ENCODE measurements at places on chromosomes 6 and 20.

DNA sequence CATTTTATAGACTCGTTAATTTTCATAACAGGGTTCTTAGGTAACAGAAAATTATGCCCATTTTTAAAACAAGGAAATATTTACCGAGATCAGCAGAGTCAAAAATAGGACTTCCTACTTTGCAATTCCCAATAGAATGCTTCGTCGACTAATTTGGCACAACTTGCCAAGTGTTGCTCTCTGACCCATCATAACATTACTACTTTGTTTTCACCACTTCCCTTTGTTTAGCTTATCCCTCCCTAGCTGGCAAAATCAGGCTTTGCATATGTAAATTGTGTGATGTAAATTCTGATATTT is 914 bp upstream of the RANBP9 start:
- DNase-seq = no peak

GRCh38 chr6:137775227-137775626 is 91.8 kb upstream of the TNFAIP3 start:
- DNase-seq = no peak

DNA sequence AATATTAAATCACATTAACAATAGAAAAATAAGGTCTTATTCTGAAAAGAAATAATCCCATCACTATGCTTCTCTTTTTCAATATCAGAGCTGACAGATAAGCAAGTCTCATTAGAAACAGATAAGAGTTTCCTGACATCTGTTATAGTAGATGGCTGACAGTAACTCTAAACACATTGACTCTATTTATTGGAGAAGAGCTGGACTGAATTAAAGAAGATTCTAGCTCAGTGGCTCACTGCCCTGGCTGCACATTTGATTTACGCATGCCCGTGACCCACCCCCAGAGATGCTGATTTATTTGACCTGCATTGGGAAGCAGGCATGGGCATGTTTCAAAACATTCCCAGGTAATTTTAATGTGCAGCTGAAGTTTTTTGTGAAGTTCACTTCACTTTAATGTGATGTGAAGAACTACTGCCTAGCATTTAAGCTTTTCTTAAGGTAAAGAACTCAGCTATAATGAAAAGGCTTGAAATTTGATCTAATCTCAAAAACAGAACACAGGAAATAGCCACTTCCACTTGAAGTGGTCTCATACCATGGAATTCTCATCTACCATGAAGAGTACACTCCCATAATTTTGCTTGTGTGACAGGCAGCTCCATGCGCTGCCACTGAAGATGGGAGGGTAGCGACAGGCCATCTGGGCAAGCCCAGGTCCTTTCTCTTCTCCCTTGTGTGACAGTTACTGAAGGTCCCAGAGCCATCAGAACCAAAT is 162.3 kb downstream of the TPBG start:
- no peak for DNase-seq

DNA sequence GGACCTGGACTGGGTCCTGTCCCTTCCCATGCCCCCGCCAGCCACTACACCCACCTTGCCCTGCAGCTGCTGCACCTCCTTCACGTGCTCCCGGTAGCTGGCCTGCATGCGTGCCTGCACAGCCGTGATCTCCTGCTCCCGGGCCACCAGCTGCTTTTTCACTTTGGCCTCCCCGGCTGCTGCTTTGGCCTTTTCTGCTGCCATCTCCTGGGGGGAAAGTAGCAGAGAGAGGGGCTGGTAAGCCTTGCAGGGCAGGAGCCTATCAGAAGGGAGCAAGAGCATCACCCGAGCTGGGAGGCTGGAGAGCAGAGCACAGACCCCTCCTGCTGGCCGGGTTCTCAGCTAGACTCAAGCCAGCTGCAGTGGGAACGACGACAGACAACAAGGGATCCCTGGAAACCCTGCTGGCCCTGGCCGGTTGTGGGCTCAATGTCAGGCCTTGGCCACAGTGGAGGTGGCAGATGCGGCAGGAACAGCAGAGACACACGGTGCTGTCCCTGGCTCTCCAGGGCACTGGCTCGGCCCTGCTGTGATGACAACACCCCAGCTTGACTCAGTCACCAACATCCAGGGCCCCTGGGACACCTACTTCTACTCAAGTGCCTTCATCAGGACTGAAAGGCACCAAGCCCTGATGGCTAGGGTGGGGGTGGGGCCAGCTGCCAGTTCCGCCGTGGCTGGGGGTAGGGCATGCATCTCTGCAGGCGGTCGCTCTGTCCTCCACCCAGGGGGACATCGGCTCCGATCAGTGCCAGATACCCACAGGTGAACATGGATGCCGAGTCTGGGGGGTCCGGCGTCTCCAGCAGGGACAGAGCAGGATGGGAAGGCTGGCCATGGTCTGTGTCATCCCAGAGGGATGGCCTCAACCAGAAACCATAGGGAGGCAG is 45.3 kb downstream of the RRBP1 start:
- DNase-seq = peak; percentile 78

- peak; percentile 60 for DNase-seq
Observed at GRCh38 chr20:46928580-46929132, 34.0 kb downstream of the EYA2 start.

DNA sequence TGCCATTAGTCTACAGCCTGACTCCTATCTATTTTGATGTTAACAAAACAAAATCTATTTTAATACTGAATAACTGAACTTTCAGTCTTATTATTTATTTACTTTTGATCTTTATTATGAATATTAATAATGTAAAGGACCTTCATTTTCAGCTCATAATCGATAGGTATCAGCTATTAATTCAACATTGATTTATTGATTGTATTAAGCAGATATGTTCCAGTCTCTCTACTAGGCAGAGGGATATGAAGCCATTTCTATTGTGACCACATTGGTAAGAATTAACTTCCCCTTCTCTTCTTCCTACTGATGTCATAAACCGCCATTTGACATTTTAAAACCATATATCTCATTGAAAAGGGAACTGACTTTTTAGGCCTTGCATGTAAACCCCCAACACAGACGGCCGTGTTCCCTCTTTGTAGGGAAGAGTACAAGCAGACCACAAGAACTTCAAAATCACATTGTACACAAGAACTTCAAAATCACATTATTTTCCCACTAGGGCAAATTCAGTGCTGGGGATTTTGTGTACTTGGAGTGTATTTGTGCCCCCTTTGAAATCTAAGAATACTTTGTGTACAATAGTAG is 69.5 kb upstream of the FABP7 start:
- no peak for DNase-seq

- peak; percentile 76 for DNase-seq
Observed at GRCh38 chr6:29005183-29005885, at the start of gene ZNF311. Gene ZNF311 (minus strand): TSS chr6:29005315. CDS start chr6:29003954, 1,361 bp downstream.

DNA sequence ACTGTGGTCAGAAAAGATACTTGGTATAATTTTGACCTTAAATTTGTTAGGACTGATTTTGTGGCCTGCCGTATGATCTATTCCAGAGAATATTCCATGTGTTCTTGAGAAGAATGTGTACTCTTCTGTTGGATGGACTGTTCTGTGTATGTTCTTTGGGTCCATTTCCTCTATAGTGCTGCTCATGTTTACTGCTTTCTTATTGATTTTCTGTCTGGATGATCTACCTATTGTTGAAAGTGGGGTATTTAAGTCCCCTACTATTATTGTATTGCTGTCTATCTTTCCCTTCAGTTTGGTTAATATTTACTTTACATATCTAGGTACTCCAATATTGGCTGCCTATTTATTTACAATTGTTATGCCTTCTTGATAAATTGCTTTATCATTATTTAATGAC is 298.4 kb downstream of the BCKDHB start:
- no peak for DNase-seq

DNA sequence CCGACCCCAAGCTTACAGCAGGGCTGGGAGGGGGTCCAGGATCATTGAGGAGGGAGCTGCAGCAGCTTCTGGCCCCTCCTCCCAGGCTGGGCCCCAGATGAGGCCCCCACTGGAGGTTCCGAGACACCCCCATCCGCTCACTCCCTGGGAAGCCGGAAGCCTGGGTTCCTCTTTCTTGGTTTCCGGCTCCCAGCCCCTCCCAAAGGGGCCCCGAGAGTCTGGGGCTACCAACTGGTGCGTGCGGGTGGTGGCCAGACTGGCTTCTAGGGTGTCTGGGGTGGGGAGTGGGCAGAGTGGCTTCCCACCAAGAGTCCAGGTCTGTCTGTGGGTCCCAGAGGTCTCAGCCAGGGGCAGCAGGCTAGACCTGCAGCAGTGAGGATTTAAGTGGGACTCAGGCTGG is 2.2 kb downstream of the RGS19 start:
- peak; percentile 39 for DNase-seq
